ENCODE measurements at places on chromosomes 2 and 18.
A peak's percentile ranks its signal among the peaks of the same experiment; 100 is the strongest.

DNA sequence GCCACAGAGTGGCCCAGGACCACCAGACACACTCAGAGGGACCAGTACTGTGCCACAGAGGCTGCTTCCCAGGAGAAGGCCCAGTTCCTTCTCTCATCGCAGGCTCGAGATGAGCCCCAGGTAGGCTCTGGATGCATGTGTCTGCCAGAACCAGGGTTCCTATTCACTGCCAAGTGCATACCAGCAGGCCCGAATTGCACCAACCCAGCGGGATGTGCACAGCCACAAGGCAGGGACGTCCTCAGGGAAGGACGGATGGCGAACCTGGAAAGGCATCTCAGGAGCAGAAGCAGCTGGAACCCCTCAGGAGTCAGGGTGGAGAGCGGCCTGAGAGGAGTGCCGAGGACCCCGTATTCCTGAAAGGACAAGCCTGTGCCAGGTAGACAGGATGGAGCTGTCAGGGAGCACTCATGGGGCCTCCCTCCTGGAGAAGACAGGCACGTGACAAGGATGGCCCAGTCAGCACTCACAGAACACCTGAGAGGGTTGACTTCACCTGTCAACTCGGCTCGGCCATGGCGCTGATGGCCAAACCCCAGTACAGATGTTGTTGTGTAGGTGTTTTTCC, 73.7 kb downstream of the PTGR3 start:
- no peak for DNase-seq

DNA sequence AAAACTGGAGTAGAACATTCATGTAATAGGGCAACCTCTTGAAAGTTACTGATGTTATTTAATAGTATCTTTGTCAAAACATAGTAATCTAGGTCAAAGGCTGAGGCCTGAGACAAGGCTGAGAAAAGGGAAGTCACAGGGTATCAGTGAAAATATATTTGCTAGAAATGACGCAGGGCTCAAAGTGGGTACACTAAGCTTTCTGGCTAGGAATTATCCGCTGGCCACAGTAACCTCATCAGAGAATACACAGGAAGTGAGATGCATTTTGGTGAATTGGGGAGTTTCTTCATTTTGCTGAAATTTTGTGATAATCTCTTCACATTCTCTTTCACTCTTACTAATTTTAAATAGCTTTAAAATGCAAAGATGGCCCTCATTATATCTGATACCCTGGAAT, 206.8 kb downstream of the OTX1 start:
- no peak for DNase-seq

- no peak for DNase-seq
These were observed 9.8 kb upstream of the EPG5 start for GRCh38 chr18:45976974-45977373.

- DNase-seq, result no peak
These were observed 87.0 kb downstream of the MTX2 start for GRCh38 chr2:176356251-176356650.

DNA sequence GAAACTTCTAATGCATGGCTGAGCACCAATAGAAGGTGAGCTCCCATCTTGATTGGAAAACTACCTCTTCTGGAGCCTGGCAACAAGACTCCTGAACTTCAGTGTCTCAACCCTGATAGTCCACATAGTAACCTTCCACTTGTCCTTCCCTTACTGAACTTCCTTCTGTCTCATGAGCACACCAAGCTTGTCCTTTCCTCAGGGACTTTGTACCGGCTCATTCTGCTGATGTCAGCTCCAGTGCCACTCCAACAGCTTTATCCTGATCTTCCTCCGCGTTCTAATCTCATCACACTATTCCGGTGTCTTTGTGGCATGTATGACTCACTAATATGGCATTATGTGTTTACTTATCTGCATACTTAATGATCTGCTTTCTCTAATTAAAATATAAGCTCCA, 862.0 kb upstream of the ID2 start:
- no peak for DNase-seq

DNA sequence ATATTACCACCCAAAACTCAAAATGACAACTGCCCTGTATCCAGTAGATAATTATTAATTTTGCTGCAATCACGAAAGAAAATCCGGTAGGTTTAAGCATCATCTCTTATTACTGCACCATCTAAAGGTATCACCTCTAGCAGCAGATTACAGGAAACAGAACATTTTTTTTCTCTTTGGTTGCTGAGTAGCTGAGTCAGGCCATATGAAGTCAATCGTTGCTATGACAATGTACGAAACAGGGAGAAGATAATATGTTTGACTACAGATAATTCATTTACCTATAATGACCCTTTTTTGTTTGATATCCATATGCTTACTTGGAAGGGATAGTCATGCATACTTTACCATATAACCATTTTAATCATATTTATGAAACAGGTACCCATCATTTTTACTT, 831.6 kb upstream of the CHAC2 start:
- no peak for DNase-seq

GRCh38 chr18:45456090-45457021, 158.9 kb upstream of the SLC14A2 start:
- DNase-seq, result no peak

- no peak for DNase-seq
These were observed 158.5 kb upstream of the LMAN1 start for GRCh38 chr18:59517446-59518165.

DNA sequence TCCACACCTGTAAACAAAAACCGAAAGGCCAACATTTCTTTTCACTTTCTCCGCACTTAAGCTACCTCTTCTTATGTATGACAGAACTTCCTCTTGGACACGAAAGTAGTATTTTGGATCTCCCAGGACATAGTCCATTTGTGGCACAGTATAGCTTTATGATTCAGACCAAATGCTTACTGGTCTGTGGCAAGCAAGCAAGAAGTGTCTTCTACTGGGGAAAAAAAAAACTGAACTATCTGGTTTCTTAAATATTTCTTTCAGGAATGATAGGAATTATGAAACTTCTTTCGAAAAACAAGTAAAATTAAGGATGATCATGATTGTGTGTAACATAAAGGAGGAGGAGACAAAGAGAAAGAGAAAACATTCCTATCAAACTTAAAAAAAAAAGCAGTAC, 33.6 kb downstream of the SRBD1 start:
- no peak for DNase-seq

DNA sequence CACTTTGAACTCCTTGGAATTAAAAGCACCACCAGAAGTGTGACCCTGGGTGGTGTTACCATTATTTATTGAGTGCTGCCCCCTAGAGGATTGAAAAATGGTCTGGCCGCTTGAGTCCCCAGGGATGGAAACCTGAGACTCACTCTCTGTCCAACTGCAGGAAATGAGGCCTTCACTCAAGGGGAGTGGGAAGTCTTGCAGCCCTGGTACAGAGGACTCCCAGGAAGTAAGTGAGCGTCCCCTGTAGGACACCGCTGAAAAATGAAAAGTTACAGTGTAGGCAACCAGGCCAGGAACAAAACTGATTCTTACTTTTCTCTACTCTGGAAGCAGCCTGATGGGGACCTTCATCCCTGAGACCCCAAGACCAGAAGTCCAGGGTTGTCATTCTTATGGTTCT, 2.2 kb upstream of the NRP2 start:
- DNase-seq, result no peak

- DNase-seq, result peak; percentile 39
These were observed 83.8 kb downstream of the VIT start for GRCh38 chr2:36780231-36780839.

- DNase-seq, result no peak
These were observed 117.1 kb upstream of the SERTAD2 start for GRCh38 chr2:64770781-64771334.

- no peak for DNase-seq
These were observed 65.7 kb upstream of the CHMP1B start for GRCh38 chr18:11785444-11786055.

DNA sequence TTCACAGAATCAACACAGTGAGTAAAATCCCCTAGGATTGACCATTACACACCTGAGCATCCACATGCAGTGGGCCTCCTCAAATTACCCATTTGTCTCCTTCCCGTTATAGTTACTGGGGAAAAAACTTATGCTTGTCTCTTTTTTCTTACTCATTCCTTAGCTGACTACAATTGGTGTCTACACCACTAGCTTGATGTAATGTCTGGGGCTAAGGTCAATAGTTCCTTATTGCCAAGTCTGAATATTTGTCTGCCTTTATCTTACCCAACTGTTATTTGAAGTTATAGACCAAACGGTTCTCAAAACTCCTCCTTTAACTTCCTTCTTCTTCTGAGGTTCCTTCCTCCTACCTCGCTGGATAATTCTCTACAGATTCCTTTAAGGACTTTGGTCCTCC, 41.9 kb upstream of the TMEM17 start:
- DNase-seq, result no peak

DNA sequence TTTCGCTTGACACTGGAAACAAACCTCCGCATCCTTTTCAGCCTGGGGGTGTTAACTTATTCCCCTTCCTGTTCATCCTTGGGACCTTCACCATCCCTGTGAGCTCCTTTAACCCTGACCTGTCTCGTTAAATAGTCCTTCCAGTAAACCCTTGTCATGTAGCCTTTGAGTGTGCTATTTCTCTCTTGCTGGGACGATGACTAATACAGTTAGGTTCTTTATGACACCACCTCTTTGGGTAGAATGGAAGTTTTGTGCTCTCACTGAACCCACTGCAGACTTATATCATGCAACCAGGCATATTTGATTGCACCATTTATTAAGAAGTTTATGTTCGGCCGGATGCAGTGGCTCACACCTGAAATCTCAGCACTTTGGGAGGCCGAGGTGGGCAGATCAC, 40.5 kb upstream of the GAREM1 start:
- DNase-seq, result no peak

DNA sequence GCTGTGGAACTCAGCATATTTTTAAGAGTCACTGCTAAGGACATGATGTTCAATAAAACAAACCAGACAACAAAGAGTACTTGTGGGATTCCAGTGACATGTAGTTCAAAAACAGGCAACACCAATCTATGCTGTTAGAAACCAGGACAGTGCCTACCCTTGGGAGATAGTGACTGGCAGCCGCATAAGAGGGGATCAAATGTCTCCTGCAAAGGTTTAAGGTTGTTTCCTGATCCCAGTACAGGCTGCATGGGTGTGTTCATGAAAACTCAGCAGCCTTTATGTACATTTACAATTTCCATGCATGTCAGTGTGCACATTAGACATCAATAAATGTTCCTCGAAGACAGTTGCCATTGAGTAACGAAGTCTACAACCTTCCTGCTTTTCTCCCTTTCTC, 183.8 kb downstream of the PID1 start:
- DNase-seq, result no peak

- DNase-seq, result no peak
These were observed 1337.2 kb upstream of the NXPH2 start for GRCh38 chr2:140117386-140117785.

- no peak for DNase-seq
These were observed 167.1 kb downstream of the PDE1A start for GRCh38 chr2:182259629-182260150.

- no peak for DNase-seq
These were observed 6.4 kb upstream of the PSD4 start for GRCh38 chr2:113167115-113167932.

Measured in cerebellum (tissue), 4 donors.